Bronchial epithelial cell (primary cell): ENCODE measurements at places on chromosomes 1 and 21.

- no peak for DNase-seq
These were observed 1211.1 kb downstream of the NCAM2 start for GRCh38 chr21:22209304-22209700.

- DNase-seq = no peak
These were observed 113.8 kb downstream of the RHOU start for GRCh38 chr1:228849011-228849541.

DNA sequence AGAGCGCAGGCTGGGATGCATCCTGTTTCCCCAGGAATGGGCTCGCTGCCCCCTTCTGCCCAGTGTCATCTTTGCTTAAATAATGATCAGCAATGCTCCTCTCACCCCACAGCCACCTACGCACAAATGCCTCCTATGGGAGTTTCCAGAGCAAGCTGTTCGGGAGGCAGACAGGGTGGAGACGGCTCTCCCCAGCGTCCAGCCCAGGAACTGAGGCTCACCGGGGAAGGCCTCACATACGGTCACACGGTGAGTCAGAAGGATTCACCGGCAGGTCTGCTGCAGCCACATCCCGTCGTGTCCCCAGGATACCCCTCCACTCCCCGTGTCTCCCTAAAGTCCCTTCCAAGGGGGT, 40.3 kb upstream of the RUNX3 start:
- DNase-seq = peak; percentile 66

- peak; percentile 91 for DNase-seq
These were observed 1.7 kb upstream of the GADD45A start for GRCh38 chr1:67683316-67683715.

DNA sequence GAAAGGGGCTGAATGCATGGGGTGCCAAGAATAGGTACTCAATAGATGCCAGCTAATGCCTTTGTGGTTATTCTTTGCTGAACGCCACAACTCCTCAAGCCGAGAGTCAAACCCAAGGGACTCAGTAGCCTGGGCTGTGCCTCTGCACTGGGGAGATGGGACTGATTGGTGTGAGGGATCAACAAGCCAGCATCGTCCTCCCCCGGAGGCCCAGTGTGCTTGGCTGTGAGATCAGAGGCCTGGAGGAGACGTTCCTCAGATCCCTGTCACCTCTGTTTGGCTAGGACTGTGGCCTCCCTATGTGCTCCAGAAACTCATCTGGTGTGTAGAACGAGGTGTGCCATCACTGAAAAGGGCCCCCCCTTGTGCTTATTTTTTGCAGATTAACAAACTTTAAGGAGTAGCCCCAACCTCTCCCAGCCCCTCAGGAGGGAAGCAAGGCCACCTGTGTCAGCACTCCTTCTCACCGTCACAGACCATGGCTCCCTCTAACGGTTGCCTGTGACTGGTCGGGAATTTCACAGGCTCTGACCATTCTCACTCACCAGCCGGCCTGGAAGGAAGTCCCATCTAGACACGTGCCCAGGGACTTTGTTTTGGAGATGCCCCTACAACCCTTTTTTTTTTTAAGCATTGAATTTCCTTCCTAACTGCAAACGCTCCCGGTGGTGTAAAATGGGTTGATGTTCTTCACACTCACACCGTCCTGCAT, 194.0 kb upstream of the VAMP3 start:
- DNase-seq = peak; percentile 22

GRCh38 chr1:53110370-53111072, 31.9 kb downstream of the SLC1A7 start:
- peak; percentile 63 for DNase-seq

DNA sequence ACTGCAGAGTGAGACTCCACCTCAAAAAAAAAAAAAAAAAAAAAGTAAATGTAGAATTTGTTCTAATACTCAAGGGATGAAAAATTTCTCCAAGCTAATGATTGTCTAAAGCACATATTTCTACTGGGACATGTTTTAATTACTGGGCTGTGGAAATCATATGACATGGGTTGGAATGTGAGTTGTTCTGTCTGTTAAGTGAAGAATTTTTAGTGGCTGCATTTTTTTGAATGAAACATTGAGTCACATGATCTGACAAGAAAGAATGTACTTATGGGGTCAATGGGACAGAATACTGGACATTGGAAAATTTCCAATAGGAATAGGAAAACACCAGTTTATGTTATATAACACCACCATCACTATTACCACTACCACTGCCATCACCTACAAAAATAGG, 123.8 kb upstream of the IVNS1ABP start:
- DNase-seq = no peak

GRCh38 chr1:210294999-210295745, 33.5 kb upstream of the HHAT start:
- peak; percentile 47 for DNase-seq

DNA sequence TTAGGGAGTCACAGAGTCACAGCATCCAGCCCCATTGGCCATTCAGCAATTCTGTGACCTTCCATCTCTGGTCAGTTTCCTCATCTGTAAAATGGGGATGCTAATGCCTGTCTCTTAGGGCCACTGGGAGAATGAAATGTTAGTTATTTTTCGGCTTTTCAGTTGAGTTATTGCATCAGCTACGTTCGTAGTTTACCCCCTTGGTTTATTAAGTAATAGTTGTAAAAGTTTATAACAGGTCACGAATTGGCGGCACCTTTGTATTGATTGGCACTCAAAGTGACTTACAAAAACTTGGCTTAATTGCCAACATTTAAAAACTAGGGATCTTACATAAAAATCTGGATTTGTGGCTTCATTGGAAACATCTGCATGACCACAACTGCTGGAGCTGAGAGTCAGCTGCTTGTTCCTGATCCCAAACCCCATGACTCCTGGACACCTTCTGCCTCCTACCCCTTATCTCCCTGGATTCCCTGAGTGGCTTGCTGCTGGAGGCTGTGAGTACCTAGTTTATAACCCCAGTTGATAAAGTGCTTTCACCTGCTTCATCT, 23.0 kb upstream of the SLC1A7 start:
- DNase-seq = no peak

GRCh38 chr1:81221564-81221963, 579.2 kb upstream of the ADGRL2 start:
- DNase-seq = no peak

GRCh38 chr1:112172294-112172882, 182.9 kb upstream of the KCND3 start:
- DNase-seq = peak; percentile 63

DNA sequence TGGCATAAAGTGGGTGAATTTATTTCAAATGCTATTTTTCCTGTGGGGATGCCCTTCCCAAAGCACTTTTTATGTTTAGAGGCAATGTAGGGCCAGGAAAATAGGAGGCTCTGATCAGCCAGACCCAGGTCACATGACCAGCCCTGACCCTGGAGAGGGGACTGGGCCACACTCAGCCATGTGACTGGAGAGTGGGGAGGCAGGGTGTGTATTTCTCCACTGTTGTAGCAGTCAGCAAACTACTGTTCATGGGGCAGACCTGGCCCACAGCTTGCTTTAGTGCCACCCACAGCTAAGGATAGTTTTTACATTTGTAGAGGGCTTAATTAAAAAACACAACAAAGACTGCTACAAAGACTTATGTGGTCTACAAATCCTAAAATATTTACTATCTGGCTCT, 153.8 kb downstream of the ACTL8 start:
- no peak for DNase-seq
